ENCODE measurements at places on chromosomes 3 and 15.

DNA sequence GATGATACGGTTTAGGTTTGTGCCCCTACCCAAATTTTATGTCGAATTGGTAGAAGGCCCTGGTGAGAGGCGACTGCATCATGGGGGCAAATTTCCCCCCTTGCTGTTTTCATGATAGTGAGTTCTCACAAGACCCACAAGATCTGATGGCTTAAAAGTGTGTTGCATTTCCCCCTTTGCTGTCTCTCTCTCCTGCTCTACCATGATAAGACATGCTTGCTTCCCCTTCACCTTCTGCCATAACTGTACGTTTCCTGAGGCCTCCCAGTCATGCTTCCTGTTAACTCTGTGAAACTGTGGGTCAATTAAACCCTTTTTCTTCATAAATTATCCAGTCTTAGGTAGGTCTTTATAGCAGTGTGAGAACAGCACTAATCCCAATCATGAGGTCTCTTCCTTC lies 381.2 kb downstream of the RSL24D1 start:
- no peak for DNase-seq

- DNase-seq: no peak
Measured at GRCh38 chr3:46208167-46208704, at the start of gene CCR1. Gene CCR1, minus strand, starts transcription at chr3:46208313. Its CDS starts 4,000 bp downstream, at chr3:46204313.

DNA sequence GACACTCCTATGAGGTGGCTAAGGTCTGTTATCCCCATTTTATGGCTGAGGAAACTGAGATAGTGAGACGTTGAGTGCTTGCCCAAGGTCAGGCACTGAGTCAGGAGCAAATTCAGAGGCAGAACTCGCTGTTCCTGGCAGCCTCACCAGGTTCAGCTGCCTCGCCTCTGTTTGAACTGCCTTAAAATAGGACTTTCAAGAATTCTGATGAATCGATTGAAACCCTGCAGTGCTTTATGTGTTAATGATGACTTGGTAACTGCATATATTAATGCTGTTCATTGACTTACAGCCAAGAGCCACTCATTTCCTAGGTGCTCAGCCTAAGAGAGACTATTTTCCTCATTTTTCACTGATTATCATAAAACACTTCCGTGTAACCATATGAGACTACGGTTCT lies 79.5 kb upstream of the BHLHE40 start:
- no peak for DNase-seq

DNA sequence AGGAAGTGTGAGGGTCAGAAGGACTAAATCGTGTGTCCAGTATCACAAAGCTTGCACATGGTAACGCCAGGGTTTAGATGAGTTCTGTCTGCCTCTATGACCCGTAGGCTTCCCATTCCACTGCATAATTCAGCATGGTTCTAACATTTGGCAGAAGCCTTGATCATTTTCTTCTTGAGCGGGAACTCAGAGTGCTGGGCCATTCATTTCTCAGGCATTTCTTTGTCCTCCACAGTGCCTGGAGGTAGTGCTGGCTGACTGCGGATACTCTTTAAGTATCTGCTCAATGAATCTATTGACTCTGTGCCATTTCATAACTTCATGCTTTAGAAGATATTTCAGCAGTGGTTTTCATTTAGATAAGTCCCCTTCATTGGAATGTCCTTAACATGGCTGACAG lies 370.2 kb downstream of the EPHB1 start:
- DNase-seq: no peak

DNA sequence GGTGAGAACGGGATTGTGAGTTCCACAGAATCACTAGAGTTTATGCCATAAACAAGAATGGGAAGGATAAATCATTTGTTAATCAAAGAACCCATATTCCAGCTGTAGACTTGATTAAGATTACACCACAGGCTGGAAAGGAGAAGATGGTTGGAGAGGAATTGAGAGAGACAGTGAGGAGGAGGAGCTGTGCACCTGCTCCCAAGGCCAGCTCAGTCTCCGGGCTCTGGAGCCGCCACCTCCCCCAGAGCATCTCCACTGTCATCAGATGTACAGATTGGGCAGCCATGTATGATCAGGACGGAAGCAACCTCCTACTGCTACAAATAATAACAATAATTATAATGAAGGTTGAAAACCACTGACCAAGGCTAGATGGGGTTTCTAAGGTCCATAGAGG lies 170.0 kb downstream of the MINAR1 start:
- DNase-seq: no peak

GRCh38 chr3:189937302-189938127 lies 183.2 kb downstream of the P3H2 start:
- DNase-seq: no peak

DNA sequence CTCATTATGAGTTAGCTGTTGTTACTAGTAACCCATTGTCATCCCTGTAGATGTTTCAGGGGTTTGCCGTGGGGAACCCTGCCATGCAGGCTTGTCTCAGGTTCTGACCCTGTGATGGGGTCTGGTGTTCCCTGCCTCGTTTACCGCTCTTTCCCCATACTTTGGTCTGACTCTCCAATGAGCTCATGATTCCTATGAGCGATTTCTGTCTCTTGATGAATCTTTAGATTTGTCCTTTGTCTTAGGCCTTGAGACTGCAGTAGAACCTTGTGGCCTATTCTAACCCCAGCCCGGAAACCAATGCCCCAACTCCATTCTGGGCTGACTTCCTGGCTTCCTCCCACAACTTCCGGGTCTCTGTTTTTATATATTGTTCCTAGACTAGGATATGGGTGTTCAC lies 11.3 kb upstream of the IQGAP1 start:
- peak; percentile 34 for DNase-seq

DNA sequence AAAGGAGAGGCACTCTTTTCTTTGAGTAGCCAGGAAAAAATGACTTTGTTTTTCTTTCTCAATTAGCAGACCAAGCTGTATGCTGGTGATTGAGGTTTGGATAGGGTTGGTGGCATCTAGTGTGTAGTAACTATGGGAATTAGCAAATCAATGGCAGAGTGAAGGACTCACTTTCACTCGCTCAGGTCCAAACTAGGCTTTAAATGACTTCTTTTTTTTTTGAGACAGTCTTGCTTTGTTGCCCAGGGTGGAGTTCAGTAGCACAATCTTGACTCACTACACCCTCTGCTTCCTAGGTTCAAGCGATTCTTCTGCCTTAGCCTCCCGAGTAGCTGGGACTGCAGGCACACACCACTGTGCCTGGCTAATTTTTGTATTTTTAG lies 35.9 kb downstream of the PRKCI start:
- no peak for DNase-seq

DNA sequence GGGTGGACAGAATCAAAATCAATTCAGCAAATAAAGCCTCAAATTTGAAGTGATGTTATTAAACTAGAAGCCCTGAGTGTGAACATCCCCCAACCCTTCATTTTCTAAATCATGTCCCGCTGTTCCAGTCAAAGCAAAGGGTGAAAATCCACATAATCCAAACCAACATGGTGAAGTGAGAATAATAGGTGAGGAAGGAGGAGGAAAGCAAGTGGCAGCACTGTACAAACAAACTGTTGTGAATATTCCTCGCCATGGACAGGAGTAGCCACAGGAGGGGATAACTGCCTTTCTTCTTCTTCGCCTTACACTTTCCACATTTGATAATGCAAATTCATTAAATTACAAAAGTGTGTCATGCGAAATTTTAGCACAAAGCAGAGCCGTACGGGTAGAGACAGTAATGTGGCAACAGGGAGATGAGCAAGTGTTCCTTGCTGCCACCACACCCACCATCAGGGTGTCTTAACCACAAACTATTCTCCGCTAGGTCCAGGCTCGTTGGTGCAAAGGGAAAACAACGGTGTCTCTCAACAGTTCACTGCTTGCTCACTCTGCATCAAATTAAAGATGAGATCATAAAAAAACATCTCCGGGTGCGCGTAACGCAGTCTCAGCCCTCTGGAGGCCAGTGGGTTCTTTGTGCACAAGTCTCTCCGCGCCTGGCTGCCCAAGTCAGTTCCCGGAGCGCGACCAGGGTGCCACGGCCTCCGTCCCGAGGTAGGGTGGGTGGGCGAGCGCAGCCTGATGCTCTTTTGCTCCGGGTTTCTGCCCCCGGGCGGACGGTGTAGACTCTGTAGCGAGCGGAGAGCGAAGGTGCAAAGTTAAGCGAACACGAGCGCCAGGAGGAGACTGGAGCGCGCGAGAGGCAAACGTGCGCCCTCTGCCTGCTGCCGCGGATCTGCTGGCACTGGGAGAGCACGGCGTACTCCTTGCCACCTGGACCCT lies 6.7 kb downstream of the EPHA3 start:
- DNase-seq: no peak

DNA sequence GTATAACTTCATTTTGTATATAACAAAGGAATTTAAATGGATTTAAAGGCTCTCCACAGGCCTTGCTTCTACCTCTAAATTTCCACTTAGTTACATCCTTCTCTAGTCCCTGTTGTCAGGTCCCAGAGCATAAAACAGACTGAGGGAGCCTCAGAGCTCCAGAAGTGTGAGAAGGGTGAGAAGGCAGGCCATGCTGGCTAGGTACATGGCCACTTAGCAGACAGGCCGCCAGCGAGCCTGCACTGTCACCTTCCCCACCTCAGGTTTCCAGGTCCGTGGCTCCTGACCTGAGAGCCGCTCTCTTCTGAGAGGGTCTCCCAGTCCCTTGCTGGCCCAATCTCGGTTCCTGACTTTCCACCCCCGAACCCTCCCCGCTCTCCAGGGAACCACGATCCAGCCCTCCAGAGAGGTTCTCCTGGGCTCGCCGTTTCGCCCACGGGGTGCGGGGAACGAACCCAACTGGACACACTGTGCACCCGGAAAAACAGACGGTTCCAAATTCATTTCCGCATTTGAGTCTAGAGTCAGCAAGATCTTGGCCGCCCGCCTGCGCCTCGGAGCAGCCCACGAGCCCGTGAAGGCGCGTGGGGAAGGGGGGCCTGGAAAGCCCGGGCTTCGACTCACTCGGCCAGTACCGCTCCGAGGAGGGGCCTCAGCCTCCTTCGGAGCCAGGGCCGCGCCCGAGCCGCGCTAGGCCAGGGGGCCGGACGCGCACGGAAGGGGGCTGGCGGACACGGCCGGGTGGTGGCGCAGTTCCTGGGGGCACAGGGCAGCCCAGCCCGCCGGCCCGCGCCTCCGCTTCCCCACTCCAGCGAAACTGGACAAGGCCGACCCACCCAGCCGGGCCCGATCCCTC lies 16.7 kb upstream of the SOX2 start:
- no peak for DNase-seq

DNA sequence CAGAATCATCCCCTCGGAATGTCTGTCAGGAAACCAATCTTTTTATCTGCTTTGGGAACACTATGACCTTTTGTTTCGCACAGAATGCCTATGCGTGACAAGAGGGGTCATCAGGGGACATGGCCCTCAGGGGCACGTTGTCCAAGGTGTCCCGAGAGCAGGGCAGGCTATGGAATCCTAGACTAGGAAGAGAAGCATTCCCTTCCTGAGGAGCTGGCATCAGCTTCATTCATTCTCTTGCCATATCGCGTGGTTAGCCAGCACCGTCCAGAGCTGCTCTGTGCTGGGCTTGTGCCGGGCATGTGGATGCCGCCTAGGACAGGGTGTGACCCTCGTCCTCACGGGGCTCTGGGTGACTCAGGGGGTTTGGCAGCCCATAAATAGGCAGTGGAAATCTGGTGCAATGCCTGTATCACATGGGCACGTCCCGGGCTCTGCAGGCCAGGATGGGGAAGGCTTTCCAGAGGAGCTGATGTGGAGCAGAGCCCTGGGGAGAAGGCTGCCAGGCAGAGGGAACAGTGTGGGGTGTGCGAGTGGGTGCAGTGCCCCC lies 117.8 kb downstream of the TMEM266 start:
- DNase-seq: no peak

DNA sequence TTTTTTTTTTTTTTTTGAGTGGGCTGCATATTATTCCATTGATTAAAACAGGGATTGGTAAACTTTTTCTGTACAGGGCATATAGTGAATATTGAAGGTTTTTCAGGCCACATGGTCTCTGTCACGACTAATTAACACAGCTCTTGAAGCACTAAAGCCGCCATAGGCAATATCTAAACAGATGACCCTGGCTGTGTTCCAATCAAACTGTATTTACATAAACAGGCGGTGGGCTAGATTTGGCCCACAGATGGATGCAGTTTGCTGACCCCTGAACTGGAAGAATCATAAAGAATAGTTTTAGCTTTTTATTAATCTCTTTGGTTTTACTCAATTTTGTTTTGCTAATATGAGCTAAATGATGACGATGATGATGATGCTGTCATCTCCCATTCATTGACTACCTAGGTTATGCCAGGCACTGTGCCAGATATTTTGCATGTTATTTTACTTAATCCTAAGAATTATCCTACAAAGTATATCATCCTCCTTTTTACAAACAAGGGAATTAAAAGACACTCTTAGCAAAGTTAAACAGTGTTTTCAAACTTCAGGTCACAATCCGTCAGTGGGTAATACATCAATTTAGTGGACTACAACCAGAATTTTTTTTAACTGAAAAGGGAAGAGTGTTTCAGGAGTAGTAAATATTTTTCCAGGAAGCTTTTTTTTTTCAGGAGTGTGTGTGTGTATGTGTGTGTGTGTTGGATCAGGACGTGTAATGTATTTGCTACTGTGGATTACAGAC lies 54.3 kb downstream of the LMCD1 start:
- DNase-seq: no peak

DNA sequence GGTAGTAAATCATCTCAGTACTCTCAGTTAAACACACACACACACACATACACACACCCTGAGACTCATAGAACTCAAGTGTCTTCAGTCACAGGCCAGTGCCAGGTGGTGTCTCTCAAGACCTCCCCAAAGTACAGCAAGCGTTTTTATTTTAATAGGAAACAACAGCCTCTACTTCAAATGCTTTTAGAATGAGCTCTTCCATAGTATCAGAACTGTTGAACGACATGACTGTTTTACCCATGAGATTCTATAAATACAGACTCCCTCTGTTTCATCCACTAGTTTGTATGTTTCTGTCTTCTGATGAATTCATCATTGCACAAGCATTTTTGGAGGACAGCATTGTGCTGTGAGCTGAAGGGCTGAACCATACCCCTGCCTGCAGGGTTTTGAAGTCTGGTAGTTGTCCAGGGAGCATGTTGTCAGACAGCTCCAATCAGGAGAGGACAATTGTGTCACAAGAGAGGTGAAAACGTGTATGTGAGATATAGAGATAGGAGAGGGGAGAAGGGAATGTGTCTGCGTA lies 201.0 kb upstream of the BCL6 start:
- DNase-seq: no peak

DNA sequence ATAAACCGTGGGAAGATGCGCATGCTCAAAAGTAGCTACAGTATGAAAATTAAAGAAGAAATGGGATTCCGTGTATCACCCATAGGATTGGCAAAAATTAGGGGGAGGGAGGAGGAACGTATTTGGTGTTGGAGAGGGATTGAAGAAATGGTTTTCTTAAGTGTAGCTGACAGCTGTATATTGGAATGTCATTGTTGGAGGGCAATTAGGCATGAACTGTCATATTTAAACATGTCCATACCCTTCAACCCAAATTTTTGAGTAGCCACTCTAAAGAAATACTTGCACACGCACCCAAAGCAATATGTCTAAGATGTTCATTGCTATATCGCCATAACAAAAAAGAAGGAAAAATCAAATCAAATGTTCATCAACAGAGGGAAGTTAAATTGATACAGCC lies 144.7 kb downstream of the TLE3 start:
- DNase-seq: no peak

DNA sequence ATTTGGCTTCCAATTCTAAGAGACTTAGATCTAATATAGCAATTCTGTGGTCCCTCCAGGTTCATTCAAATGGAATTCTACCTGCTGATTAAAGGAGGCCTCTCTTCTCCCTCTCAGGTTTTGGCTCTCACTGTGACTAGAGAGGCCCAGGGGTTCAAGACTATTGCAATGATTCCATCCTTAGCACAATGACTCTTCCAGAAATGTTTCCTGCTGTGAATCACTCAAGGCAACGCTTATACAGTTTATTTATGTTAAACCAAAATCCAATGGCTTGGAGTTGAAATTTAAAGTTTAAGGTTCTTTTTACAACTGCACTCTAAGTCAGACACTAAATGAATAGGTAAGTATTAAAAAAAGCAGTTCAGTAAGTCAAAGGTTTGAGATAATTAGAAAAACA lies 39.9 kb downstream of the IFT57 start:
- DNase-seq: no peak
